Mesothelial cell of epicardium (in vitro differentiated cells): ENCODE measurements at places on chromosomes 6 and 20.

DNA sequence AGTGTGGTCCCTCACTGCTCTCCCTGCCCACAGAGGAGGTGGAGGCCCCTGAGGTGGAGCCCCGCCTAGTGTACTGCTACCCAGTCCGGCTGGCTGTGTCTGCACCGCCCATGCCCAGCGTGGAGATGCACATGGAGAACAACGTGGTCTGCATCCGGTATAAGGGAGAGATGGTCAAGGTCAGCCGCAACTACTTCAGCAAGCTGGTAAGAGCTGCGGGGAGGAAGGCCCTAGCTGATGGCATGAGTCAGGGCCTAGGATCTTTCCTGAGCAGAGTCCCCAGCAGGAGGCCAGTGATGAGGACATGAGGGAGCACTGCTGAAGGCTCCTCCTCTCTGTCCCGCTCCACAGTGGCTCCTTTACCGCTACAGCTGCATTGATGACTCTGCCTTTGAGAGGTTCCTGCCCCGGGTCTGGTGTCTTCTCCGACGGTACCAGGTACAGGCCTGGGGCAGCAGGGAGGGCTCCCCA is 11.2 kb downstream of the PCIF1 start:
- DNase-seq, result no peak

DNA sequence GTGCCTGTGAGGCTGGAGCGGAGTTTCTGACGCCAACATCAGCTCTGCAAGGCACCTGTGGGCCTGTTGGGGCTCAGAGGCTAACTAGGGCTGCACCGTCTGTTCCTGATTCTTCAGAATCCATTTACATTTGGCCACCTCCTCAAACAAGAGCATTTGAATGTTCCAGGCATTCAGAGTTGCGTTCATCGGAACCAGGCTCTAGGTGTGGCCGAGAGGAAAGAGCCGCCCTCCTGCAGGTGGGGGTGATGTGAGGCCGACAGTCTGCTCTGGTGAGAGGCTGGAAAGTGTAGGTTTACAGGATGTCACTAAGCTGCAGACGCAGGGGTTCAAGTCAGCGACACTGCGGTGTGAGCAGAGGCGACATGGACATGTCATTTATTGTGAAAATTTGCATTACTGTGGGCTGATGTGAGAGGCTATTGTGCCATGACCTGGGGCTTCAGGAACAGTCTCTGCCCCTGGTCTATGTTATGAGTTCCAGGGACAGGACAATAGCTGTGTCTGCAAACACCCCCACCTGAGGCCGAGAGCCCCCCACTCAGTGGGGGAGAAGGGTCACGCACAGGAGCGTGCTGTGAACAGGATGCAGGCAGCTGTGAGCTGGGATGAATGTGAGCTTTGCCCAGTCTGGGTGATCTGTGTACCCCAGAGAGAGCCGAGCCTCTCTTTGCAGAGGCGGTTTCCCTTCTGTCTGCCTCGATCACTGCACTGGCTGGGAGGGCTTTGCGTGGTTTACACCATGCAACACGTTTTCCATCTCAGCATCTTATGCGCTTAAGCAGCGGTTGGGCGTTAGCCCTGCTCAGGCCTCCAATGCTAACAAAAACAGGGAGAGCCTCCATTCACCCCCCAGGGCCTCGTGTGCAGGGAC is 21.1 kb downstream of the SLCO4A1 start:
- DNase-seq, result no peak

- DNase-seq, result no peak
These were observed 15.2 kb upstream of the MLN start for GRCh38 chr6:33819021-33819420.

DNA sequence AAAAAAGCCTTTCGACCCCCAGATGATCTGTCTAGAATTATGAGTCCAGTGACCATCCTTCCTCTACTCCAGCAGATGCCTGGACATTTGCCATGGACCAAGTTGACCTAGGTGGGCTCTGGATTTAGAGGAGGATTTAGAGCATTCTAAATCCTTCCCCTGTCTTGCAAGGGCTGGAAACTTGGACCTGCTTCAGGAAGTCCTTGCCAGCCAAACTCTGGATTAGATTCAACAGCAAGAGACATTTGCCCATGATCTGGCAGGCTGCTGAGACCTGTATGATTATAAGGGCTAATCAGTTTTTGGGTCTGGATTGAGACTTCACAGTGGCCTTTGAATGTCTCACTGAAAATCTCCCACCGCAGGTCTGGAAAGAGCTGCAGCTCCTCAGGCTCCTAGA is 13.1 kb upstream of the HDGFL1 start:
- DNase-seq, result no peak

DNA sequence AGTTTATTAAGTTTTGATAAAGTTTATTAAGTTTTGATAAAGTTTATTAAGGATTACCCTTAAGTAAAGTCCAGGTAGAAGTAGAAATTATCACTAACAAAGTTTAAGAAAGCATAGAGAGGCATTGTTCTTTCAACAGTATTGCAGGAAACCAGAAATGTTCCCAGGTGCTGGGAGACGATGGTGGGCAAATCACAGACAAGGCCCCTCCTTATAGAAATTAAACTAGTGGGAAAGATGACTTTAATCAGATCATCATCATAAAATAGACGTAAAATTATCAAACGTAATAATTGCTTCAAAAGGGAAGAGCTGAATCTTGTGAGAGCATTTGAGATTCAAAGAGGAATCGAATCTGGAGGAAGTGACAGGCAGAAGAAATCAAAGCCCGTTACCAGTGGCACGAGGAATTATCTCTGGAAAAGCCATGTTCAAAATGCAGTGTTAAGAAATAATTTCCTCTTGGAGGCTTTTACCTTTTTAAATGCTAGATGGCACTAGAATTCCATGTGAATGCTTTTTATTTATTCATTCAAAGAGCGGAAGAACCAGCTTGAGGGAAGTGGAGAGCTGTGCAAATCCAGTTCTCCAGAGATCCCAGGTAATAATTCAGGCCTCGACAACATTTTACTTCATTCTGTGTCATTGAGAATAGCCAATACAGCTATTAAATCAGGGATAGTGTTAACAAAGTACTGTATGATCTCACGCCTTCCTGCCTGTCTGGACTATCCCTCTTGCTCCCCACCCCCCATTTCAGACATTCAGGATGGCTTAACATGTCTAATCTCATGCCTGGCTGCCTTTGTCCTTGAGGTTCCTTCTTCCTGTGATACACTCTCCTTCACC is 1.0 kb upstream of the APMAP start:
- DNase-seq, result no peak

DNA sequence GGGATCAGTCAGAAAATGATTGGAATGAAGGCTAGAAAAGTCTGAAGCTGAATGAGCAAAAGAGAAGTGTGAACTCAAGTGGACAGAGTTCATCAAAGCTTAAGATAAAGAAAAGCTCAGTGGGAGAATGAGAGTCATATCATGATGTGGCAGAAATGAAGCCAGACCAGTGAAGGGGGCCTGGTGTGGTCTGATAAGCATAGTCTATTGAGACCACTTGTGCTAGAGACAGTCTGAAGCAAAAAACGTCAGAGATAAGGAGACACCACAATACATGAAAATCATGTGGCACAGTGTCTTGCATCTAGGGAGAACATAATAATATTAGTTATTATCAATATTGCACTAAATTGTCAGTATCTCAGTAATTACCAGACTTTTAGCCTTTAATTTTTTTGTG is 601.5 kb downstream of the UTRN start:
- no peak for DNase-seq

DNA sequence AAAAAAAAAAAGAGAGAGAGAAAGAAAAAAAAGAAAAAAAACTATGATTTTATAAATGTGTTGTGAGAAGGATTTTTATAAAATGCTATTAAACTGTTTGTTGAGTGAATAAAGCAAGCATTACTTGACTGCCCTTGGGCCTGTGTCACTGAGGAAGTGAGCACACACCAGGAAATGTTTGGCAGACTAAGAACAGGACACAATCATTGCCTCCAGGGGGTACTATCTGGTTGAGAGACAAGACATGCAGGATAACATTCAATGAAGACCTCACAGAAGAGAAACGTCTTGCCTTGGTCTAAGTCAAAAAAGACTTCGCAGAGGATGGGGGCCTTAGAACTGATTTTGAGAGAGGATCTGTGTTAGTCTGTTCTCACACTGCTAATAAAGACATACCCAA is 40.6 kb downstream of the MTFR2 start:
- DNase-seq, result no peak

DNA sequence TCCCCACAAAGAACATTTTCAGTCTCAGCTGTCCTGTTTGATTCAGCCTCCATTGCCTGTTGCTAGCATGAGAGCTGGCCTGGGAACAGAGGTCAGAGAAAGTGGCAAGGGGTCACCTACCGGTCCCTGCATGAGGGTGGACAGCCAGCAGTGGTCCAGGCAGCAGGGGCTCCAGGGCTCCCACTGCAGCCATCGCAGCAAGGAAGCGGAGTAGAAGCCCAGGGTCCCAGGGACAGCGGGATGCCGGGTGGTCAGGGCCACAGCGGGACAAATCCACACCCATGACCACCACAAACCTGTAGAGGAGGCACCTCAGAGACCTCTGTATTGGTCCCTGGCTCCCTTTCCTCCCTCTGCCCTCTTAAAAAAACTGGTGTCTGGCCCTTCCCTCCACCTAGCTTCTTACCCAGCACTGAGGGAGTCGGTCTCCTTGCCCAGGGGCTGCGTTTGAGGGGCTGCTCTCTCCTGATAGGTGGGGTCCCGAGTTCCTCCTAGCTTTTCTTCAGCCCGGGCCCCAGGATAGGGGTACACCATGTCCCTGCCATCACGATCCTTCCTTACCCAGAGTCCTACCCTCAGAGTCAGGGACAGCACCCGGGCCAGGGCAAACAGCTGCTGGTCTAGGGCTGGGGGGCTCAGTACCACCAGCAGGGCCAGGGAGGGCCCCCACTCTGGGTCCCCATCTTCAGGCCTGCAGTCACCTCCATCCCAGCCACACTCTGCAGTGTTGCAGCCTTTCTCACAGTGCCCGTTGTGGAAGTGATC is 8.4 kb upstream of the GPSM3 start:
- no peak for DNase-seq

- DNase-seq, result peak; percentile 75
These were observed at the start of gene KCNB1 for GRCh38 chr20:49482621-49483017. Gene KCNB1 (minus strand): TSS chr20:49482668. CDS start chr20:49482480, 188 bp downstream.

GRCh38 chr20:6012179-6012578 is 41.7 kb downstream of the LRRN4 start:
- DNase-seq, result no peak

DNA sequence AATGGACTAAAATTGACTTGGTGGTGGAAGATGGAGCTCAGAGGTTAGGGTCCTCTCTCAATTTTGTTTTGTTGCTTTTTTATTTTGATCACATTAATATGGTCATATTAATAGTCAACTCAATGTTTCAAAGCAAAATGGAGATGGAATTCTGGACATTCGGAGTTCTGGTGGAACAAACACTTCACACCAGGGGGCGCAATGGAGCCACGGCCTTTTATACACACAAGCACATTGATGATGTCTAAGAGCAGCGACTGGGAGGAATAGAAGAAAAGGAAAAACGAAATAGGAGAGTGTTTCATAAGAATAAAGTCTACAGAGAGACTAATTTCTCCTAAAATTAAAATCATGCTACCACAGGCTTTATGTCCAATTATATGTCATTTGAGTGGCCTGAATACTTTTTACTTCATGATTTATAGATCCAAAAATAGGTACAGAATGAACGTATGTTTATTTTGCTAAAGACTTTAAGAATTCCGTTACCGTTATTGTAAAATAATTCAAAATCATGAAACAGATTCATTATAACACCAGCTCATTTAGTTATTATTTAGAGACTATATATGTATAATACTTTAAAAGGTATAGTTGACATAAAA is 197.6 kb upstream of the SASH1 start:
- peak; percentile 76 for DNase-seq

GRCh38 chr6:62998022-62998421 is 213.2 kb upstream of the FKBP1C start:
- DNase-seq, result no peak

DNA sequence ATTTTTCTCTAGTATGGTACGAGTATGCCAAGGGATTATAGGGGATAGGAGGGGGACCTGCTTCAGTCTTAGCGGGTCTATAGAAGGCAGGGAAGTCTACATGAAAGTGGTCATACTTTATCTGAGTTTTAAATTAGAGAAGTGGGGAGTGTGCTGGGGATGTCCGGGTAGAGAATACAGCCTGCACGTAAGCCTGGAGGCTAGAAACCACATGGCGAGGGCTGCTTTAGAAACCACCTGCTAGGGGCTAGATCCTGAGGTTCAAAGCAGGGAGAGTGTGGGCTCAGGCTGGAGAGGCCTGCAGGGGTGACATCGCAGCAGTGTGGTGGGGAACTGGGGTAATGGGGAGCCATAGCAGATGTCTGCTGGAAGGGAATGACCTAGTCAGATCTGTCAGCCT is 85.2 kb downstream of the VEGFA start:
- no peak for DNase-seq

DNA sequence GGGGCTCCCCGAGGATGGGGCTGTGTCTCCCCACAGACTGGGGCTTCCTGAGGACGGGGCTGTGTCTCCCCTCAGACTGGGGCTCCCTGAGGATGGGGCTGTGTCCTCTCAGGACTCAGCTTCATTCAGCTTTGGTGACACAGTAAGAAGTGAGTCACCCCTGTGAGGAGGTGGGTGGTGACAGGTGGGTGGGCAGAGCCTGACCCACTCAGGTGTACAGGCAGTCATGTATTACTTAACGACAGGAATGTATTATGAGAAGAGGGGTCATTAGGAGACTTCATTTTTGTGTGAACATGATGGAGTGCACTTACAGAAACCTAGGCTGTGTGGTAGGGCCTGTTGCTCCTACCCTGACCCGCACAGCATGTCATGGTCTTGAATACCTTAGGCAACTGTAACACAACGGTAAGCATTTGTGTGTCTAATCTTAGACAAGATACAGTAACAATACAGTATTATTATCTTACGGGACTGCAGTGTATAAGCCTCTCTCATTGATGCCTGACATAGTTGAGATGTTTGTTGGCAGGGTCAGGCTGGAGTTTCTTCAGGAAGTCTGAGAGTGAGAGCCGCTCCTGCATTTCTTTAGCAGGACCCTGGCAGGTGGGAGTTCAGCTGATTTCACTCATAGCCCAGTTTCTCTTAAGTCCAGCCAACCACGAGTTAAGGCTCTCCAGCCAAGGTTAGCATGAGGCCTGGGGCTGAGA is 10.9 kb upstream of the PGC start:
- DNase-seq, result no peak

- no peak for DNase-seq
These were observed 20.1 kb downstream of the HLA-DMB start for GRCh38 chr6:32920715-32921114.

DNA sequence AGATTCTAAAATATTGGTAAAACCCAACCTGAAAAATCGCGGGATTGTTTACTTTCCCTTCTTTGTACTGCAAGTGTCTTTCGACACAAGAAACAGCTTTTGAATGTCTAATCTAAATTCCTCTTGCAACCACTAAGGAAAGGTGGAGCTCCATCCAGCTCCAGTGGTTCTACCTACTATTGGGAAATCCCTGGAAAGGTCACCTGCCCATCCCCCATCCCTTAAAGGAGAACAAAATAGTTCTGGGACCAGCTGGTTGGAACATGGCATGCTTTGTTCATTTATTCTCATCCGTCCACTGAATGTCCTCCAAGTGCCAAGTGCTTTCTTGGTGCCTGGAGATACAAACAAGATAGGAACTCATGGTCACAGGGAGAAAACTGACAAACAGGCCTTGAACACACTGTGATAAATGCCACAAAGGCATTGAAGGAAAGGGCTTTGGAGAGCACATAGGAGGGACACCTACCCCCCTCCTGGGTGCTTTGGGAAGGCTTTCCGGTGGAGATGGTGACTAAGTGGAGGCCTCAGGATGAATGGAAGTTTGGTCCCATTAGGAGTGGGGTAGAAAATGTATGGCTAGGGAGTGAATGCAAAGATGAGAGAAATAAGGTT is 2.3 kb upstream of the CITED2 start:
- DNase-seq, result no peak
